ENCODE measurements at places on chromosomes 13 and 19. TPM values are rescaled to one million over a fixed set of nuclear protein-coding genes. Genes with fewer than 3 reads are reported as not detected.

DNA sequence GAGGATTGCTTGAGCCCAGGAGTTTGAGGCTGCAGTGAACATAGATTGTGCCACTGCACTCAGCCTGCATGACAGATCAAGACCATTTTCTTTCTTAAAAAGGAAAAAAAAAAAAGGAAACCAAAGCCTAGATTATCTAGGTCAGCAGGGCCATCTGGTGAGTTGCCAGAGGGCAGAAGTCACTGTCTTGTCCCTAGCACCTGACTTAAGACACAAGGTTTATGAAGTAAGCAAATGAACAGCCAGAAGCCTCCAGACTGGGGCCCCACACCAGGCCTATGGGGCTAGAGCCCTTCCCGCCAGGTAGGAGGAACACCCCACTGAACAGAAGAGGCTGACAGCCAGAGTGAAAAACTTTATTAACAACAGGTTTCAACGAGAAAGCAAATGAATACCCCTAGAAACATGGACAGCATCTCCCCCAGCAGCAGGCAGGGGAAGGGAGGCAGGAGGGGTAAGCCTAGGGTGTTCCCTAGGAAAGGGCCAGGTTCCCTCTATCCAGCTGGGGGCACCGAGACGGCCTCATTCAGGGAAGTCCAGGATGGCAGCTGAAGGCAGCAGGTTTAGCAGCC lies 1.2 kb downstream of the WDR83 start:
- H3K27ac ChIP-seq: no peak overlapping the region
- no peaks in the 10 kb centered on the region for H3K27me3 ChIP-seq
- H3K4me3 ChIP-seq: no peak overlapping the region
- H3K4me1 ChIP-seq: peaks cover 12% of the 10 kb centered on the region

- H3K4me1 ChIP-seq: no peaks in the 10 kb centered on the region
- H3K27ac ChIP-seq: no peak overlapping the region
- no peak overlapping the region for H3K4me3 ChIP-seq
- no peak for DNase-seq
- no peaks in the 10 kb centered on the region for H3K27me3 ChIP-seq
Observed at GRCh38 chr19:524062-524674, 7.4 kb upstream of the CDC34 start.

- no peaks in the 10 kb centered on the region for H3K4me1 ChIP-seq
- H3K27ac ChIP-seq: no peak overlapping the region
- H3K4me3 ChIP-seq: no peak overlapping the region
Observed at GRCh38 chr13:41411060-41411459, 46.3 kb upstream of the RGCC start.

DNA sequence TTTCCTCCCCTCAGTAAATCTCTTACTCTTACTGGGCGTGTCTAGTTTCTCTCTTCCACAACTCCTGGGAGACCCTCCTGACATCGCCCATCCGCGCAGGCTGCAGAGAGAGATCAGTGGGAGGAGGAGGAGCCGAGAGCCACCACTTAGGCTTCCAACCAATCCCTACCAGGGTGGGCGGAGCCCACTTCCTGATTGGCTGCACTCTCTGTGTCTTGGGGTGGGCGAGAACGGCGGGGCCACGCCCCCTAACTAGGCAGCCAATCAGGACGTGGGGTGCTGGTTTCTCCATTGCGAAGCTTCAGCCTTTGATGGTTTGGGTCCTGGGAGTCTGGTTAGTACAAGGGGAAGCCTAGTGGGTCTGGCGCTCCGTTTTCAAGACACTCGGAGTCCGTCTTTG lies at the start of gene PMIS2:
PMIS2 (plus strand) TSS at position 326 of the 400 bp plus-strand sequence. CDS start 87 bp downstream, outside the sequence.
- no peaks in the 10 kb centered on the region for H3K27me3 ChIP-seq
- no peak for DNase-seq
- H3K27ac ChIP-seq: no peak within 1 kb of the TSS
- no peaks in the 10 kb centered on the region for H3K36me3 ChIP-seq
- no peaks in the 10 kb centered on the region for H3K4me1 ChIP-seq

- no peaks in the 10 kb centered on the region for H3K36me3 ChIP-seq
- no peak overlapping the region for H3K4me3 ChIP-seq
- no peak overlapping the region for H3K27ac ChIP-seq
Observed at GRCh38 chr13:110057052-110057451, 249.9 kb downstream of the COL4A1 start.

DNA sequence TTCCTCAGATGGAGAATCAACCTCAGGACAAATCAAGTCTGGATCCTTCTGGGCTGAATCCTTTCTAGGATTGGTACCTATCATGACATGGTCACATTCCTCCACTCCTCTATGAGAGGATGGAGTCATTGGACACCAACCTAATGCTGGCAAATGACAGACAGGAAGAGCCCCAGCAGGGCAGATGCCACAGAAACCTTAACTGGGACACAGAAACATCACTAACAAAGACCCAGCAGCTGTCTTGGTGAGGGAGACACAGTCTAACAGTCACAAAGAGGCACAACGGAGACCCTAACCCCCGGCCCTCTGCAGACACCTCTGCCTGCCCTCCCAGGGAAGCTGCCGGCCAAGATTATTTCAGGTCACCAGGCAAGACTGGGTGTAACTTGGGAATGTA lies 2.1 kb downstream of the ANKRD27 start:
- no peak for DNase-seq
- peaks cover 7% of the 10 kb centered on the region for H3K27me3 ChIP-seq
- H3K36me3 ChIP-seq: no peaks in the 10 kb centered on the region
- no peak overlapping the region for H3K4me3 ChIP-seq
- no peak overlapping the region for H3K27ac ChIP-seq
- peaks cover 2% of the 10 kb centered on the region for H3K4me1 ChIP-seq

GRCh38 chr13:20263393-20264044 lies 31.4 kb upstream of the GJB6 start:
- no peak for DNase-seq
- no peaks in the 10 kb centered on the region for H3K27me3 ChIP-seq
- H3K4me1 ChIP-seq: no peaks in the 10 kb centered on the region
- H3K36me3 ChIP-seq: no peaks in the 10 kb centered on the region

- no peaks in the 10 kb centered on the region for H3K27me3 ChIP-seq
- H3K27ac ChIP-seq: no peak overlapping the region
- peaks cover 3% of the 10 kb centered on the region for H3K4me1 ChIP-seq
- H3K36me3 ChIP-seq: no peaks in the 10 kb centered on the region
- DNase-seq: no peak
Observed at GRCh38 chr13:44605275-44605674, 29.1 kb upstream of the TSC22D1 start.

The ZNF525 gene
- 18.7 TPM for total RNA-seq
